ENCODE measurements at places on chromosomes 4 and X.

GRCh38 chr4:138943893-138944292 lies 71.7 kb upstream of the NOCT start:
- DNase-seq = no peak

- no peak for DNase-seq
These were observed 2.6 kb upstream of the AMMECR1 start for GRCh38 chrX:110320381-110320987.

- DNase-seq = no peak
These were observed 163.0 kb downstream of the FAM13A start for GRCh38 chr4:88893961-88894360.

- DNase-seq = no peak
These were observed 123.0 kb upstream of the TET2 start for GRCh38 chr4:105023668-105024055.

- no peak for DNase-seq
These were observed 105.5 kb upstream of the PSAPL1 start for GRCh38 chr4:7540206-7540605.

- no peak for DNase-seq
These were observed 59.3 kb downstream of the AMMECR1 start for GRCh38 chrX:110258552-110258951.

- no peak for DNase-seq
These were observed 95.7 kb upstream of the DRD5 start for GRCh38 chr4:9685692-9686091.

DNA sequence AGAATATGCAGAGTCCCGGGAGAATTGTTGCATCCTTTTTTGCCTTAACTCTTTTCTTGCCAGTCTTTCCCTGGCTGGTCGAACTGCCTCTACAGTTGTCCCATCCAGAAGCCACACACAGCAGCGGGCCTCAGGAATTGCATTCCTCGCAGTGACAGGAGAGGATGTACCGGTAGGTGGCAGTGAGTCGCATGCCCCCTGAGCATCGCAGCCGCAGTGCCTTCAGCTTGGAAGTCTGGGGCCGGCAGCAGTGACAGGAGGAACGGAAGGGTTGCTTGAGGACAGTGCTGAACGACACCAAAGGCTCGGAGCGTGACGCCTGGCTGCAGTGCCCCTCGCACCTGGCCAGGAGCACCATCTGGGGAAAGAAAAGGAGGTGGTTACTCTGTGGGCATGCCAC lies 23.5 kb downstream of the NDP start:
- DNase-seq = peak; percentile 36
